Calu3 (cell line): ENCODE measurements at places on chromosomes 16 and 17. TPM values are rescaled to one million over a fixed set of nuclear protein-coding genes. Genes with fewer than 3 reads are reported as not detected.

GRCh38 chr16:72997141-72997542 is 50.8 kb downstream of the ZFHX3 start:
- H3K27me3 ChIP-seq, result no peaks in the 10 kb centered on the region
- peak; percentile 67 for DNase-seq
- peak overlapping the region; percentile 17 for H3K27ac ChIP-seq
- H3K4me1 ChIP-seq, result peaks cover 69% of the 10 kb centered on the region
- peak overlapping the region; percentile 29 for H3K4me3 ChIP-seq

DNA sequence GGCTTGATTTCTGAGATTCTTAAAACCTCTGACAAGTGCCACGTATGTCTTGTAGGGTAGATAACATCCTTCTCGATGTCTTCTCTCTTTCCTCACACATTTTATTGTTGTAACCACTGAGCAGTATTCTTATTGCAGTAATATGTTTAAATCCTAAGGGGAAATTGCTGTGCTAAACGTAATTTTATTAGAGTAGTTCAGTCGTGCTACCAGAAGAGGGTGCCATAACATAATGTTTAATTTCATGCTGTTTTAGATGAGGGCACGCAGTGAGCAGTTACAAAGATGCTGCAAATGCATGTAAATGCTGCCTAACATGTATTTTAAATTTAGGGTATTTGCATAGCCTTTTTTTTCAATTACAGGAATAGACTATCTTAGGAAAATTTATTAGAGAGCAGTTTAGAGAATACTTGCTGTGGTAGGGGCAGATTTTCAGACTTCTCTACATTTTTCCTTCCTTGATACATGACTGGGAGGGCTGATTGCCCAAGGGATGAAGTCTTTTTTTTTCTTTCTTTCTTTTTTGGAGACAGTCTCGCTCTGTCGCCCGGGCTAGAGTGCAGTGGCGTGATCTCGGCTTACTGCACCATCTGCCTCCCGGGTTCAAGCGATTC is 51.7 kb downstream of the GAN start:
- H3K4me3 ChIP-seq, result no peak overlapping the region
- H3K36me3 ChIP-seq, result peaks cover 16% of the 10 kb centered on the region
- no peaks in the 10 kb centered on the region for H3K27me3 ChIP-seq
- peak; percentile 36 for DNase-seq
- no peak overlapping the region for H3K27ac ChIP-seq

- no peaks in the 10 kb centered on the region for H3K27me3 ChIP-seq
- H3K4me3 ChIP-seq, result no peak overlapping the region
- no peak overlapping the region for H3K27ac ChIP-seq
- no peaks in the 10 kb centered on the region for H3K4me1 ChIP-seq
- no peak for DNase-seq
- peaks cover 50% of the 10 kb centered on the region for H3K36me3 ChIP-seq
Measured at GRCh38 chr16:303760-304505, 21.0 kb downstream of the PDIA2 start.

DNA sequence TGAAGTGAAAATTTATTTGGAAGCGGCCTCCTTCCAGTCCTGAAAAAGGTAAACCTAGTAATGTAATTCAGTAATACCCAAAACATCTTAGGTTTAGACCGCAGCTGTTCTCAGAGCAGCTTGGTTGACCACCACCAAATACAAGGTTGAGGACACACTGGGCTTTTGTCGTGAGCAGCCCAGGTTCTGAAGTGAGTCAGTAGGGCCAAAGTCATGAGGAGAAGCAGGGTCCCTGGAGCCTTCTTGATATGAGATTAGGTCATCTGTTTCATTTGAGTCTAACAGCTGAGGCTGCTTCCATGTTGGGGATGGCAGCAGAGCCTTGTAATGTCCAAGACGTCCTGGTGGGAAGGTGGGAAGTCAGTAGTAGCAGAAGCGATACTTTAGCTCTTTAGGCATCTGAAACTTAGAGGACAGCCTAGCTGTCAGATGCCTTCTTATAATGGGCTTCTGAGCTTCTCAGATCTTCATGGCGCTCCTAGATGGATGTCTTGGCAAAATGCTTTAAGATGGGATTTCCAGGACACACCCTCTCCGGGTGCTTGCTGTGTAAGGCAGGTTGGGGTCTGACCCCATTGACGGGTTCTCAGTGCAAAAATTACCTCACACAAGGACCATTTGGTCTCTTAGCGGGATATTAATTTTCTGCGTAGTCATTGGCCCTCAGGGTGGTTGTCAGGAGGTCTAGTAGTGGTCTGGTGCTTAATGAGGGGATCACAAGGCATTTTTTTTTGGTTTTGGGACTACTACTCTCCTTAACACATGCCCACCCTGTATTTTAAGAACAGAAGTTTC is 2.4 kb downstream of the ALKBH5 start:
- no peaks in the 10 kb centered on the region for H3K27me3 ChIP-seq
- peaks cover 52% of the 10 kb centered on the region for H3K36me3 ChIP-seq
- peak overlapping the region; percentile 54 for H3K27ac ChIP-seq

GRCh38 chr17:80947200-80947940 is 44.3 kb upstream of the CHMP6 start:
- H3K4me3 ChIP-seq, result no peak overlapping the region
- no peaks in the 10 kb centered on the region for H3K4me1 ChIP-seq
- no peak overlapping the region for H3K27ac ChIP-seq
- H3K27me3 ChIP-seq, result no peaks in the 10 kb centered on the region
- peaks cover 18% of the 10 kb centered on the region for H3K36me3 ChIP-seq
- no peak for DNase-seq

Gene TVP23A
- 0.21 TPM in 1 of 2 replicates, not detected in the other for total RNA-seq

Gene C17orf50
- total RNA-seq, result not detected in 2 replicates

Gene KRTAP9-4
- not detected in 2 replicates for total RNA-seq

Gene CTF1
- 1.9 and 2.3 TPM in 2 replicates for total RNA-seq

Gene NPIPB6
- 2.5 and 2.6 TPM in 2 replicates for total RNA-seq

Gene VPS4A
- total RNA-seq, result 31.4 and 34.4 TPM in 2 replicates
